Thymus (tissue), 14 donors: ENCODE measurements at places on chromosomes 13 and 19. TPM values are rescaled to one million over a fixed set of nuclear protein-coding genes. Genes with fewer than 3 reads are reported as not detected.

Gene TMEM161A
- 33.0 TPM for polyA plus RNA-seq

Gene SPIB
- polyA plus RNA-seq, result 14.8 TPM

Gene NPAS1
- 0.46 TPM for polyA plus RNA-seq

Gene TBC1D17
- 69.7 TPM for polyA plus RNA-seq

Gene MED26
- polyA plus RNA-seq, result 8.1 TPM

Gene ACER1
- polyA plus RNA-seq, result 2.8 TPM

Gene KLF16
- polyA plus RNA-seq, result 8.4 TPM

Gene RFC3
- 8.1 TPM for polyA plus RNA-seq

Gene RFXAP
- polyA plus RNA-seq, result 9.1 TPM

Gene SYT5
- polyA plus RNA-seq, result 0.32 TPM

Gene ZNF729
- not detected for polyA plus RNA-seq

Gene KCNN1
- 0.27 TPM for polyA plus RNA-seq

Gene TMEM150B
- 2.0 TPM for polyA plus RNA-seq

Gene PSG7
- 0.07 TPM for polyA plus RNA-seq

Gene GET3
- 50.0 TPM for polyA plus RNA-seq

Gene PPM1N
- polyA plus RNA-seq, result 4.0 TPM

Gene PCDH9
- polyA plus RNA-seq, result 0.82 TPM

Gene KCNK6
- 5.2 TPM for polyA plus RNA-seq

Gene C13orf46
- 1.1 TPM for polyA plus RNA-seq

Gene ZNF99
- 0.02 TPM for polyA plus RNA-seq
